Large intestine (tissue), 12 donors: ENCODE measurements at places on chromosomes 4 and X.
A peak's percentile ranks its signal among the peaks of the same experiment; 100 is the strongest.

GRCh38 chr4:184190711-184191110 lies 27.0 kb downstream of the ENPP6 start:
- no peak for DNase-seq

DNA sequence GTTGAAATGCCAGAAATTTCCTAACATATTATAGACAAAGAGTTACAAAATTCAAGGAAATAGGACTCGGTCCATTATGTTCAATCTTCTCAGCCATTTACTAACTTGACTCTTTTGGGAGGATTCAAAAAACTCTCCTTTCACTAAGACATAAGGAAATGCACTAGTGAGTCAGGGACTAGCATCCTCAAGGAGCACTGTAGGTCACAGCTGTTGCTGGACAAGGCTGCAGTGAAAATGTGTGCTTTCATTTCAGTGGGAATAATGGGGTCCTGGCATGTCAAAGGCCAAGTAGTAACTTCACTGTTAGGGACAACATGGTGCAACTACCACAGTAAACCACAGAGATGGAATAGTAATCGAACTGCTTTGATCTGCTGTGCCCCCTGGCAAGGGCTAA lies 56.9 kb upstream of the ABCG2 start:
- no peak for DNase-seq

GRCh38 chr4:13656569-13657405 lies 29.3 kb upstream of the BOD1L1 start:
- DNase-seq, result peak; percentile 66

DNA sequence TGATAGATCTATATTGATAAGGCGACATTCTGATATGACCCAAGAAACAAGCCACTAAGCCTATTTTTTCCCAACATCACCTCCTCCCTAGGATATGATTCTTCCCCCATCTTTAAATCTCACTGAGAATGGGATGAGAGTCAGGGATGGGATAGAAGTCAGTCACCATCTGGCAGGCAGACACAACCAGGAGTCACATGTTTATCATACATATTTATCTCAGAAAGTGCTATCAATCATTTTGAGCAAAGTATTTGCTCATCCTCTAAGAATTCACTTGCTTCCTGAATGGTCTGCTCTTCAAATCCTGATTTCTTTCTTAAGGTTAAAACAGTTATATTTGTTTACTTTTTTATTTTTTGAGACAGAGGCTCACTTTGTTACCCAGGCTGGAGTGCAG lies 20.3 kb downstream of the DNAAF6 start:
- no peak for DNase-seq

DNA sequence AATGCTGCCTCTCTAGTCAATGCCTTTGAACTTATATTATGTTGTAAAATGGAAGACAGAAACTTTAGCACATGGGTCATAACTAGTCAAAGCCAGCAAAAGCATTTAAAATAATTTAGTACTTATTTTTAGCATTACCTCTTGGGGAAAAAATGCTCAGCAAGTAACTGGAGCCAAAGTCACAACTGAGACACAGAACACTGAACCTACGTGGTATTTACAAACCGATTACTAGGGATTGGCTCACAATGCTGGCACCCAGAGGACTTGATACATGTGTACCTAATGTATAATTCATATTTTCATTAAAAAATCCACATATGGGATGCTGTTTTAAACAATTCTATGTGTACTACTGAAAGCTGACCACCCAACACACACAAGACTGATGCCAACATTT lies 38.4 kb downstream of the PHKA2 start:
- no peak for DNase-seq

GRCh38 chrX:107766470-107767150 lies 9.0 kb downstream of the TSC22D3 start:
- no peak for DNase-seq

- DNase-seq, result no peak
Measured at GRCh38 chr4:112735474-112735951, 98.6 kb downstream of the LARP7 start.

DNA sequence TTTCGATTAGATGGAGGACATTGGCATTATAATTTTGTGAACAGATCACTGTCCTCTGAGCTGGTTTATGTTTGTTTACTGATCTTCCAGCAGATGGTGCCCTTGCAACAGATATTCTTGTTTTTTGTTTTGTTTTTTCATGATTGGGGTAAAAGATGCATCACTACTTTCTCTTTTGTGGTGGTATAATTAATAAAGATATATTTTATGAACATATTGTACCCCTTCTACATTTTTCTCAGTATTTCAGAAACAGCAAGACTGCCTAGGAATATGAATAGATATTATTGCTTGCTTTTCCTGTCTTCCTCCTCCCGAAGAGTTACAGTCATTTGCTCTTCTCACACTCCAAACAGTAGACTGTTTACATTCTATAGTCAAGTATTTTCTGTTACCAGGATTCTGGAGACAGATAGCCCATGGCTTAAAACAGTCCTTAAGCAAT lies 905.2 kb downstream of the TRAM1L1 start:
- DNase-seq, result no peak

DNA sequence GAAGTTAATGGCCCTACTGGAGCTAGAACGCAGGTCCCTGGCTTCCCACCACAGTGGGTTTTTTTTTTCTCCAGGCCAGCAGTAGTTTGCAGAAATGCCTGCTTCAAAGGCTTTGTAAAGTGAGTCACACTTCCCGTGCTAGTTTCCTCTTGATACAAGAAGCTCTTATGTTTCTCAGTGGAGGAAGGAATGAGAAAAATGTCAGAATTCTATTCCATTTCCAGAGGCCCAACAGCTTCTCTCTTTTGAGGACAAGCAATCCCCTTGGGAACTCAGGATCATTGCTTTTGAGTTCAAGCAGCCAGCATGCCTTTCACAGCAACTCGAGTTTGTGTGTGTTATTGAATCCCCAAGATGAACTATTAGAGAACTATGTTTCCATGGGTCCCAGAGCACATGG lies 134.3 kb downstream of the GUCY2F start:
- no peak for DNase-seq

DNA sequence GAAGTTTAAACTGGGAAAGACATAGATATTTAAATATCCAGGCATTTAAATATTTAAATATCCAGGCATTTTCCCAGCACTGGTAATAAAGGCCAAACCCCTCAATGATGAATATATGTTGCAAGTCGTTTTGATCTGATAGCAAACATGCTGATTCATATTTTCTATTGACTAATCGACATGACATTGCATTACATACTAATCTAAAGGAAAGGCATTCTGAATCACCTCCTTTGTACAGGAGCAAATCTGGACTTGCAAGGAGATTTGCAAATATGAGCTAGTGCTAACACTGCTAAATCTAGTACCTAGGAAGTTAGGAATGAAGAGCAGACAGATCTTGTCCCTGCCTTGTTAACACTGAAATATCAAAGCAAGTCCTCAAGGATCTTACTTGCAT lies 207.3 kb downstream of the SLC7A11 start:
- no peak for DNase-seq
